ENCODE measurements at places on chromosomes 4 and X.

- DNase-seq = peak; percentile 68
These were observed 990 bp downstream of the HNRNPD start for GRCh38 chr4:82372517-82373485.

DNA sequence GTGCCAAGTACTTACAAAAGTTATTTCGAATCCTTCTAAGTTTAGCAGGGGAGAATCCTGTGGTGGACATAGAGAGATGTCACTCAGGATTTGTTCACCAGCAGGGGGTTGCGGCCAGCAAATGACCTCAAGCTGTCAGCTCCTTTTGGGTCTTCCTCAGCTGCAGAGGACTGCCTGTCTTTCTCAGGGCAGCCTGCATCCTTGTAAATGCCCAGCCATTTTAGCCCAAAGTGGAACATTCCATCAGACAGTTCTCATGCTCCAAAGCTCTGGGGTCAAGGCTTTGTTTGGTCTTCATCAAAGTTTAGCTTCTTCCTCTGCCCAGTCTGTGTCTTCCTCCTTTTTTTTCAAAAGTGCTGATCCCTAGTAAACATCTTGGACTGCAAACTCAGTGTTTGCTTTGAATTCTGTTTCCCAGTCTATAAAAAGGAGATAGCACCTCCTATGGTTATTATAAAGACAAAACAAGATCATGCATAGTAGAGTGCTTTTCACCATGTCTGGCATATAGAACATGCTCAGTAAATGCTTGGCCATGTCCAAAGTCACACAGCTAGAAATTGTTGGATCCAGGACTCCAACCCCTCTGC is 156.4 kb upstream of the GATB start:
- DNase-seq = no peak

DNA sequence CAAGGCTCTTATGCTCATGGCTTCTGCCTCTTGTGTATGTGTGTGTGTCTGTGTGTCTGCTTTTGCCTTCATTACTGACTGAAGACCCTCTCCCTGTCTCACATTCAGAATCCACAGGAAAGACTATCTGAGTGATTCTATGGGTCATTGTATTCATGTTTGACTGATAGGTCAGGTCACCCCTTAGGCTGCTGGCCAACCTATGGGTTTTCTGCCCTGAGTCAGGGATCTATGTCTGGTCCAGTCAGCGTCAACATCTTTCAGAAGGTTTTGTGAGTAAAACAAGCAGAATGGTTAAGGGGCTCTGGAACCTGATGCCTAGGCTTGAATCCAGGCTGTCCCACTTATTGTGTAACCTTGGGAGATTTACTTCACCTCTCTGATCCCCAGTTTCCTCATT is 30.5 kb downstream of the NHSL2 start:
- DNase-seq = no peak

GRCh38 chr4:174317531-174317930 is 33.8 kb downstream of the CEP44 start:
- DNase-seq = no peak

DNA sequence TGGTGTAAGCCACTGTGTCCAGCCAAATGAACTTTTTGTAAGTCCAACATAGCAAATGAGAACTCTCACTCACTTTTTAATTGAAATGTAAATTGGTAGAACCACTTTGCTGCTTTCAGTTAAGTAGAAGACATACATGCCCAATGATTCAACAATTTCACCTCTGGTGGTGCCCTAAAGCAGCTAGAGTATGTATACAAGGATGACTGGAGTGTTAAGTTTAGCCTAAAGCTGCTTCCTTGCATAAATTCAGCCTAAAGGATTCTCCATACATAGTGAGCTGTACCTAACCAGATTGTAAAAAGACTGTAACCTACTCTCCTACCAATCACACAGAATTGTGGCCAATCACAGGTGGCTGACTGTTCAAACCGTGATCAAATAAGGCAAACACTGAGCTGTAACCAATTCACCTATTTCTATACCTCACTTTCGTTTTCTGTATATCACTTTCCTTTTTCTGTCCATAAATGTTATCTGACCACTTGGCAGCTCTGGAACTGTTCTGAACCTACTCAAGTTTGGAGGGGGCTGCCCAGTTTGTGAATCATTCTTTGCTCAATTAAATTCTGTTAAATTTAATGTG is 39.9 kb downstream of the PDS5A start:
- no peak for DNase-seq

GRCh38 chr4:181061787-181062186 is 1181.4 kb upstream of the TENM3 start:
- no peak for DNase-seq

- DNase-seq = no peak
These were observed 9.7 kb downstream of the ZNF275 start for GRCh38 chrX:153343674-153344073.

DNA sequence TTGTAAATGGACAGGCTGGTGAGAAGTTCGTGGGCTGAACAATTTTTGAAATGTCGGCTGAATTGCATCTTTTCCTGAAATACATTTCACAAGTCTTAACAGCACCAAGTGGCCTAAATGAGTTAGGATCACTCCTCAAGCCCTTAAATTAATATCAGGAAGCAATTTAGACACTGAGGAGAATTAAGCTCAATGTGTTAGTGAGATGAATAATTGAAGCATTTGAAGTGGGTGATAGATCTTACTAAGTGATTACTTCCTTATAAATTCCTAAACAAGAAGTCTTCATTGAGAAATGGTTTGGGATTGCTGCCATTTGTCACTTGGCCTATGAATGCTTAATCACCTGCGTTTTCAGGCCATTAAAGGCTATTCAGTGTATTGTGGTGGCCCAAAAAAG is 116.8 kb downstream of the NAA11 start:
- no peak for DNase-seq

- DNase-seq = no peak
These were observed 213.4 kb downstream of the SPCS3 start for GRCh38 chr4:176533159-176533558.

GRCh38 chrX:110133735-110134370 is 130.9 kb downstream of the TMEM164 start:
- DNase-seq = no peak

DNA sequence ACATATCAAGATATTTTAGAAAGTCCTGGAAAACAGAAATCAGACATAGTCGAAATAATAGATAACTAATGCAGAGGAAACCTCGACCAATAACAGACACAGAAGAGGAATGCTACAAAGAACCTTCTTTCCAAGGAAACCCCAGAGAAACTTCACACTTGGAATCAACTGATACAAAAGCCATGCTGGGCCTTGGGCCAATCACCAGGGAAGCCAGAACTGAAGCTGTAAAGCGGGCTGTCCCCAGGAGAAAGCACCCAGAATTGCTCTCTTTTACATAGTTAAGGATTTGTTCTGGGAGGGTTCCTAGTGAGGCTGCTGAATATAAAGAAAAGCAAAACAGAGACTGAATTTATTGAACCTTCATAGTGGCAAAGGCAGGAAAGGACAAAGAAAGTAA is 100.5 kb downstream of the PRDM5 start:
- DNase-seq = no peak

DNA sequence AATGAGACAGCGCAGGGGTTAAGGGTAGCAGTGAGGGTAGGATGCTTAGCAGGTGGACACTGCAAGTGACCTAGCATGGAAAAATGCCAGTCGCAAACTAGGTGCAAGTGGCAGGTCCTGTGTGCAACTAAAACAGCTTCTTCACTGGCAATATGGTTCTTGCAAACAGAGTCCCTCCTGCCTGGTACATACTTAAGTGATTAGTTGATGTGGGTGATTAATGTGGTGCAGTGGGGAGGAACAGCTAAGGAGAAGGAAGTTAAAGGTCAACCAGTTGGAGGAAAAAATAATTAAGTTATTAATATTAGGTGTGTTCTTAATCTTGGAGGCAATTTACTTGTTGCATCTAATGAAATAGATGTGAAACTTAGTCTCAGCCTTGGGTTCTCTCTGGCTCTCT is 121.6 kb upstream of the IGFBP7 start:
- DNase-seq = no peak

DNA sequence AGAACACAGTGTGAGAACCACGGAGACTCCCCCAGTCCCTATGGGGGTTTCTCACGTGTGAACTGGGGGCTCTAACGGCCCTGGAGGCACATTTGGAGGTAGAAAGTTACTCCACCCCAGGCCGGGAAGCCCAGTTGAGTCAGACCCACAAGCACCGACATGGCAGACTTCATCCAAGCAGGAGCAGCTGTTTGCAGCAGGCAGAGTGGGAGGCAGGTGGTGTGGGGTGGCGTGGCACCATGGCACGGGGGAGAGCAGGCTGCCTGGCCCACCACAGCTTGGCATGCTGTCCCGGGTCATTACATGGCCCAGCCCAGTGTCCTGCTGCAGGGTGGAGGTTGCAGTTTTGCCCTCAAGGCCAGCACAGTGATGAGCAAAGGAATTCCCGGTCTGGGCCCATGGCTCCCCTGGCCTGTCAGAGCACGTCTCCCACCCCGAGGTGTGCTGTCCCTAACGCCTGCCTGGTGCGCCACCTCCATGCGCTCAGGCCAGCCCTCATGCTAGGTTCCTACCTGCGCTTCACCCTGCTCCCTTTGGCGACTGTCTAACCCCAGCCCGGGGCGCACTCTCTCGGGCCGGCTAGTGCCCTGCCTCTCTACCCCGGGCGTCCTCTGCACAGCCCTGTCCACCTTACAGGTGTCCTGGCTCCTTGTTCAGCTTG is 90.6 kb upstream of the AFAP1 start:
- DNase-seq = no peak

DNA sequence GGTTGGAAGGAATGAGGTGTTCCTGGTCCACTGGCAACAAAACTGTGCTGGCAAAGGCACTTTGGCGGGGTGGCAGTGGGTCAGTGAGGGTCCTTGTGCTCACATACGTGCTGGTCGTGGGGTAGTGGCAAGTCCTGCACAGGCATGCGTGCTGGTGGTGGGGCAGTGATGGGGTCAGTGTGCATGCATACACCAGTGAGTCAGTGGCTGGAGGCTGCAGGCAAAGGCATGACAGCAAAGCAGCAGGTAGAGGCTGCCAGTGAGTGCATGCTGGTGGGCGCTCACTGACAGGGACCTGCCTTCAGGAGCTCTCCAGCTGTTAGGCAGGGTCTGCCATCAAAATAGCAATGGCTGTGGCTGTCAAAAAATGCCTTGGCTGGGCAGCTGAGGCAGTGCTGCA is 42.1 kb downstream of the TMPRSS11E start:
- DNase-seq = no peak

DNA sequence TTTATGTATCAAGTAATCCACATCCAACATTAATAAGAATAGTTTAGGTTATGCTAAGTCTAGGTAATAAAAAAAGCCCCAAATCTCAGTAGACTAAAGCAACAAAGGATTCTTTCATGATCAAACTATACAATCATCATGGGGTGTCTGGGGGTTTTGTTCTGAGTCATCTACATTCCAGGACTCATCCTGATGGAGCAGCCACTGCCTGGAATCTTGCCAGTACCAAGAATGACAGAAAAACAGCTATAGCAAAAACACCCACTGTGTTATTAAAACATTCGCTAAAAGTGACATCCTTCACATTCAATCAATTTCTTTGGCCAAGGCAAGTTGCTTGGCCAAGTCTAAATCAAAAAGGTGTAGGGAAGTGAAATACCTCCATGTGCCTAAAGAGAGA is 3.9 kb upstream of the ARHGEF38 start:
- DNase-seq = no peak

- peak; percentile 8 for DNase-seq
These were observed 75.2 kb downstream of the LUZP4 start for GRCh38 chrX:115364670-115365069.

DNA sequence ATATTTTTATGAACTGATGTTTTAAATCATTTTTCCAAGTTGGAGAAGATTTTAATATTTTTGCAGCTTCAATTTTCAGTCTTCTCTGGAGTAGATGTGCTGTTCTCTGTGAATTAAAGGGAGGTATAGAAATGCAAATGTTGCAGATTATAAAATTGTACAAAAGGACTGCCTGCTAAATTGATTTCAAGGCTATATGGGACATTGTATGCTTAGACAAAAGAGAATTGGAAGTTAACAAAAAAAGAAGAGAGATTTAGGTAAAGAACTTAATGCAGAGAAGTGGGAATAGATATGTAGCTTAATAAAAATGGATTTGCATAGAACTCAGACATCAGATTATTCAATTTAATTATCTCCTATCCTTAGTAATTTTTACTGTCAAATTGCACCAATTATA is 403.3 kb downstream of the ZIC3 start:
- no peak for DNase-seq

DNA sequence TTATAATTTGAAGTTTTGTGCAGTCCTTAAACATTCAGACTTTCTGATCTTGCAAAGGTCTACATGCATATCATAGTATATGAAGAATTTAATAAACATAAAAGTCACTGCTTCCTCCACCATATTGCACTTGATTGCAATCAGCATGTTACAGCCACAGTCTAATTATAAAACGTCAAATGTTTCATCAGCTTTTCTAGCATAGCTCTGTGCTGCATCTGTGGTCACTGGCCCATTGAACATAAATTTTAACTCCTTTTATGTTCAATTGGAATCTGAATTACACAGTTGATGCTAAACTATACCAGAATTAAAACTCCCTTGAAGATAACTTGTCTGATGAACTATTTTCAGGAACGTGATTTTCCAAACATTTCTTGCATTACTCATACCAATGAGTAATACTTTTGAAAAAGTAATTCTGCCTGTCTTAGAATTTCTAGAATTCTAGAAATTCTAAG is 329.1 kb downstream of the GALNTL6 start:
- peak; percentile 36 for DNase-seq

DNA sequence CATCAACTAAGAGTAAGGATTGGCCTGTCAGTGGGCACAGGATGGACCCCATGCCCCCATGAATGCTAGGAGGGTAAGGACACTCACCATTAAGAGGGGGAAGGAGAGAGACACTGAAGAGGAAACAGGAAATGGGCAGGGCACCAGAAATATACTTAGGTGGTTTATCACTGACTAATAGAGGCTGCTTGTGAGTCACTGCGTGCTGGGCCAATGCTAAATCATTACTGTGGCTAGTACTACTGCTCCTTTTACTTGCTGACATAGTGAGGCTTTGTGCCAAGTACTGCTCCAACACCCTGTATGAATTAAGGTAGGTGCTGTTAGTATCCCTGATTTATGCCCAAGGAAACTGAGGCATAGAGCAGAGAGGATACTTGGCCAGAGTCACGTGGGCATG is 130.4 kb upstream of the FRMPD4 start:
- peak; percentile 81 for DNase-seq

GRCh38 chr4:89922848-89923416 is 28.3 kb downstream of the MMRN1 start:
- DNase-seq = no peak

DNA sequence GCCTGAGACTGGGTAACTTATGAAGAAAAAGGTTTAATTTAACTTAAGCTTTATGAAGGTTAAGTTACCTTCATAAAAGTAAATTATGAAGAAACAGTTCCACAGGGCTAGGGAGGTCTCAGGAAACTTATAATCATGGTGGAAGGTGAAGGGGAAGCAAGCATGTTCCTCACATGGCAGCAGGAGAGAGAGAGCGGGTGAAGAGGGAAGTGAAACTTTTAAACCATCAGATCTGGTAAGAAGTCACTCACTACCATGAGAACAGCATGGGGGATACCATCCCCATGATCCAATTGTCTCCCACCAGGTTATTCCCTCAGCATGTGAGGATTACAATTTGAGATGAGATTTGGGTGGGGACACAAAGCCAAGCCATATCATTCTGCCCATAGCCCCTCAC is 944.7 kb upstream of the NDST4 start:
- no peak for DNase-seq

Data from NCI-H226 (cell line).